ENCODE measurements at places on chromosomes 3 and 15.

- no peak for DNase-seq
Measured at GRCh38 chr3:172166261-172166660, 126.9 kb downstream of the FNDC3B start.

DNA sequence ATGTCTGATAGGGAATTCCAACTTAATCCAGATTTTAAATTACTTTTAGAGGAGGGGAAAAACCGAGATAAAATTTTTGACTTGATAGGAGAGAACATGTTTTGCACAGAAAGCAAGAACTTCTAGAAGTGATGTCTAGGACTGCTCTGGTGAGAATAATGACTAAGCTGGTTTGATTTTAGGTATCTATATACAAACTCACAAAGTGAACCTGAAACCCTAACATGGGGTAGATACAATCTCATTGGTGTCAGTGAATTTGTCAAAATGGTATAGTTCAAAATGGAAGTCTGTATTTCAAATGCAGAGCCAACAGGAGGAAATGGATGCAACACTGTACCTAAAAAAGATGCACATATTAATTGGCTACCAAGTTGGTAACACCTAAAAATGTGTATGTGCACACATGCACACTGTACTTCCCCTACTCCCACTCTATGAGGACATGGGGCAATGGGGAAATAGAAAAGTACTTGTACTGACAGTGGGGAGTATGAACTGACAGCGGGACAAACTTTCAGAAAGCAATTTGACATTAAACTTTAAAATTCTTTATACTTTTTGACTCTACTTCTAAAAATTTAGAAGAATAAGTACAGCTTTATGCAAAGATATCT lies 53.0 kb downstream of the NR1I2 start:
- no peak for DNase-seq

GRCh38 chr3:113223475-113224281 lies 12.3 kb downstream of the BOC start:
- DNase-seq, result peak; percentile 82

DNA sequence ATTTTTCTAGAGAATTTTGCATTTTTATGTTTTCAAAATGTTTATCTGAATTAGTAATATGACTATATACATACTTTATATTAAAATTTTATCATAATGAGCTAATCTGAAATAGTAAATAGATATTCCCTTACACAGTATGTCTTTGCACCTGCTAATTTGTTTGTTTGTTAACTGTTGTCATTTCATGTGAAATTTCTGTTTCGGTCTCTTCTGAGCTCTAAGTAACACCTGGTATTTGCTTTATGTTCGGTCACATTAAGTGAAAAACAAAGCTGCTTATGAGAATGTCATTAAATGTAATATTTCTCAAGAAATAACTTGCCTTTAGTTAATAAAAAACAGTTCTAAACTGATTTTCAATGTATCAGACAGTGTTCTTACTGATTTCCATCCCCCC lies 61.1 kb downstream of the FNDC3B start:
- no peak for DNase-seq

DNA sequence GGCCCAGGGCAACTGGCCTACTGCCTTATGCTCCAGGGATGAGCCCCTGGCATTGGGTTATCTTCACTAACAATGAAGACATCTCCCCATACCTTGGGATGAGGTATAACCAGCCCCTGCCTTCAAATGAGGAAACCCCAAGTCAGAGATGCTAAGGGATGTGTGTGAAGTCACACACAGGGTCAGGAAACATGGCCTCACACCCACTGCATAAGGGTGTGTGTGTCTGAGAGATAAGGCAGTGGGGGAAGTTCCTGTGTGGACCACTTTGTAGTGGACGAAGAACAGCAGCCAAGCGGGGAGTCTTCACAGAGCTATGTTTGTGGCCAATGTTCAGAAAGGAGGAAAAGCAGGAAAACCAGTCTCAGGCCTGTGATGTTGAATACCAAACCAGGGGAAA lies 10.5 kb downstream of the ELP6 start:
- DNase-seq, result no peak
